ENCODE measurements at places on chromosomes 4 and X.

- DNase-seq, result no peak
These were observed 148.8 kb downstream of the CPEB2 start for GRCh38 chr4:15151033-15151432.

DNA sequence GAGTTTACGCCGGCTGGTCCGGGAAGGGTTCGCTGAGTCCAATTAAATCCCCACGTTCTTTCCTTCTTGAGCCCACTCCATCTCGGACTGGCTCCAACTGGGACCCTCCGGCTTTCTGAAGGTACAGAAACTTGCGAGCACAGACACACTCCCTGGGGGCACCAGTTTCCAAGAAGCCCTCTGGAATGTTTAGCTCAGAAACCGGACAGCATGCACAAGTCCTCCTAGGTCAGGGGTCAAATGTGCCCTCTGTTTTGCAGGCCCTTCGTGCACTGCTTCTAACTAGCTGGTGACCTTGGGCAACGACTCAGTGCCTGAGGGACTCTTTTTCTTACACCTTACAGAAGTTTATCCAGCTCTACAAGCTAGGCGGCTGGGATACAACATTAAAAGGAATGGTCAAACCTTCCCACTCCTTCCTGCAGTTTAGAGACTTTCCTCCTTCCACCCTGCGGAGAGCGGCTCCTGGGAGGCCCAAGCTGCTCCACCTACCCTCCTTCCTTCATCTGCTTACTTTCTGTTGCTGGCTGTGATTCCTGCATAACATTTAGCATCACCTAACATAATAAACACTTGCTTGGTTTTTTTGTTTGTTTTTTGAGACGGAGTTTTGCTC is 275.5 kb downstream of the BCOR start:
- no peak for DNase-seq

DNA sequence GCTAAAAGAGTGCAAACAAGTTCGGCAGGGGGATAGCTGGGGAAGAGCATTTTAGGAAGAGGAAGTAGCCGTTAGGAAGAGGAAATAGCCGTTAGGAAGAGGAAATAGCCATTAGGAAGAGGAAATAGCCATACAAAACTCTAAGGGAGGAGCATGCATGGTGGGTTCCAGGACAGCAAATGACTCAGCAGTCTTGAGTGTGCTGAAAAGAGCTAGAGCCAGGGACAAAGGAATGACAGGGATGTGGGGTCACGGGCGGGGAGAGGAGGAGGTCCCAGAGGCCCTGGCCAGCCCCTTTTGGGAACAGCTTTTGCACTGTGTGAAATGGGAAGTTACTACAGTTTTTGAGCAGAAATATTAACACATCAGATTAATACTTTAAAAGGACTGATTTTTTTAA is 882.6 kb downstream of the TRIML1 start:
- DNase-seq, result no peak

DNA sequence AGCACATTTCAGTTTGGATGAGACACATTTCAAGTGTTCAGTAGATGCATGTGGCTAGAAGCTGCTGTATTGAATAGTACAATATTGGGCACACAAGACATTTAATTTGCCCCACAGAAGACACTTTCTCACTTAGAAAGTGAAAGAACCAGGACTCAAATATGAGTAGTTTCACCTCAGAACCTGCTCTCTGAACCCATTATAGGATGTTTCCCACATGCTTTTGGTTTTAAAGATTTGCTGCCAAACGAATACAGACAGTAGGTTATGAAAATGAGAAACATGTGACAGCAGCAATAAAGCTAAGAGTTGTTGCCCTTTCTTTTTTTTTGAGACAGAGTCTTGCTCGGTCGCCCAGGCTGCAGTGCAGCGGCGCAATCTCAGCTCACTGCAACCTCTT is 32.3 kb downstream of the C4orf54 start:
- DNase-seq, result no peak

- DNase-seq, result peak; percentile 68
These were observed 38.9 kb upstream of the BCLAF3 start for GRCh38 chrX:20029728-20030127.

DNA sequence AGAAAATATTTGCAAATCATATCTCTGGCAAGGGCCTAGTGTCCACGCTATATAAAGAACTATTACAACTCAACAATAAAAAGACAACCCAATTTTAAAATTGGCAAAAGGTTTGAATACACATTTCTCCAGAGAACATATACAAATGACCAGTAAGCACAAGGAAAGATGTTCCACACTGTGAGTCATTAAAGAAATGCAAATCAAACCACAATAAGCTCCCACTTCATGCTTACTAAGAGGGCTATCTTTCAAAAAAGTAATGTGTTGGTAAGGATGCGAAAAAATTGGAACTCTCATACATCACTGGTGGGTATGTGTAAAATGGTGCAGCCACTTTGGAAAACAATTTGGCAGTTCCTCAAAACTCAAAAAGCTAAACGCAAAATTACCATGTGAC is 884.0 kb upstream of the INTU start:
- no peak for DNase-seq

DNA sequence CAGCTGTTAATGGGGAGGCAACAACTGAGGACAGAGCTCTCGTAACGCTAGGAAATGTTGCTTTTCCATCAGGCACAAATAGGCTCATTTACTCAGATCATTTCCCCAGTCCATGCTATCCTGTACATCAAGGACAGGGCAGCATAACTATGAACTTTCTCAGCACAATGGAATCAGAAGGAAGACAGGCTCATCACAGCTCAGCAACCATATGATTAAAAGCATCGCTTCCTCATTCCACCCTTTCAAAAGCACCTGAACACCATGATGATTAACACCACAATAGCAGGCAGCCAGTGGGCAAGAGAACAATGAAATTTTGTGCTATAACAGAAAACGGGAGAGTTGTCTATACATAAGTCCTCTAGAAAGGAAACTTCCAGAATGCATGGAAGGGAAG is 297.8 kb downstream of the ZNF674 start:
- DNase-seq, result no peak

DNA sequence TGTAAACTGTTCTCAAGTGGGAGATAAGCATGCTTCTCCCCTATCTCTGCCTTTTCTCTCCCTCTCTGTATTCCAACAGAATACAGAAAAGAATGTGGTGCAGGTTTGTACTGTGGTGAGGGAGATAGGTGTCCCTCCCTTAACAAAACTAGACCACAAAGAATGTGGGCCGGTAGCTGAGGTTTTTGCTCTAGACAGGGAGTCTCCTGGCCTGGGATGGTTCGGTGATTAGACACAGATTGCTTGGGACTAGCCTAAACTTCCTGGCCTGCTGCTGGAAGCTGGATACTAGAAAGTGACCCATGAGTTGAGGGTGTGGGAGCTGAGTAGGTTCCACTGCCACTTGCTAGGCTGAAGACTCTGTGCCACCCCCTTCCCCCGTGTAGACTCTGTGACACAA is 143.0 kb downstream of the CXXC4 start:
- DNase-seq, result no peak

- DNase-seq, result no peak
These were observed 298.5 kb upstream of the BMP3 start for GRCh38 chr4:80732010-80732409.

- DNase-seq, result no peak
These were observed 30.8 kb upstream of the FMR1NB start for GRCh38 chrX:147950352-147950751.

DNA sequence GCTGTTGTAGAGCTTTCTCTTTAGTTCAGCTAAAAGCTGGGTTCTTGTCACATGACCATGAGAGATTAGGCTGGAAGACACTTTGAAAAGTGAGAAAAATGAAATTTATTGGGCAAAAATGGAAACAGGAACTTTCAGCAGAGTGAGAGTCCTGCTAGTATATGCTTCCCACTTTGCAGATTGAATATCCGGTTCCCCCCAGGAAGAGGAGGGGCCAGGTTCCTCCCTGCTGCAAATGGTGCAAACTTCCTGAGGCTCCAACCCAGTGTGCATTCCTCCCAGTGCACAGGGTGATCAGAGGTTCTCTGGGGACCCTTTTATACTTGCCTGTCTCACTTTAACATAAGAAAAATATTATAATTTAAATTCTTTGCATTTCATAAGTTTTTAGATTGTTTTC is 119.9 kb upstream of the SPIN4 start:
- no peak for DNase-seq

GRCh38 chr4:62161446-62161845 is 961.3 kb downstream of the ADGRL3 start:
- no peak for DNase-seq

GRCh38 chrX:6456196-6456595 is 78.7 kb downstream of the VCX3A start:
- DNase-seq, result no peak

- DNase-seq, result no peak
These were observed 1197.3 kb downstream of the TECRL start for GRCh38 chr4:63211776-63212479.

DNA sequence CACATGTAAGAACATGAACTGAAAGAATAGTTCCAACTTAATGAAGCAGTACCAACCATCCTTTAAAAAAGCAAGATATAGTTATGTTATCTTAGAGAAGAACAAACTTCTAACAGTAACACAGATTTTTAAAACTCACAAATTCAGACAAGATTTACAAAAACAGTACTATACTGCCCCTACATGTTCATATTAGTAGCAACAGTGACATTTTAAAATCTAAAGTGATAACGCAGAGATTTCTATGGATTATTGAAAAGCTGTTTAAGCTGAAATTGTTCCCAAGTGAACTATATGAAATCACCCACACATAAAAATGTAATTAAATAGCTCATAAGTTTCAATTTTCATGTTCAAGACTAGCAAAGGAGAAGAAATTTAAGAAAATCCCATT is 166.0 kb downstream of the FBXW7 start:
- DNase-seq, result no peak

GRCh38 chrX:153582896-153583295 is 16.0 kb downstream of the CCNQ start:
- peak; percentile 44 for DNase-seq

- no peak for DNase-seq
These were observed 21.8 kb downstream of the SPRY1 start for GRCh38 chr4:123418351-123418931.

DNA sequence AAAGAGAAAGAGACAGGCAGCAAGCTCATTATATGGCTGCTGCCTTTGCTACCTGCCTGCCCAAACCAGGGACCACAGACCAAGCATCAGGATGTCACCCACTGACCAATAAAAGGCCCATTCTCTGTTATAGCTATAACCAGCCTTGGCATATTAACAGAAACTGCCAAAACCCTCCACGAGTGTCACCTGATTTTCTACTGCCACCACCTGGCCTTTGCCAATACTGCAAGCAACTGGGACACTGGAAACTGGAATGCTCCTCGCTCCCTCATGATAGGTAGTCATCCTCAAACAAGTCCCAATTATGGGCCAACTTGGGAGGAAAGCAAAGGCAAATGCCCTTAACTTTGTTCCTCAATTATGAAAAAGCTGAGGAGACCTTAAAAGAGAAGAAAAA is 76.0 kb downstream of the SPIN4 start:
- no peak for DNase-seq

DNA sequence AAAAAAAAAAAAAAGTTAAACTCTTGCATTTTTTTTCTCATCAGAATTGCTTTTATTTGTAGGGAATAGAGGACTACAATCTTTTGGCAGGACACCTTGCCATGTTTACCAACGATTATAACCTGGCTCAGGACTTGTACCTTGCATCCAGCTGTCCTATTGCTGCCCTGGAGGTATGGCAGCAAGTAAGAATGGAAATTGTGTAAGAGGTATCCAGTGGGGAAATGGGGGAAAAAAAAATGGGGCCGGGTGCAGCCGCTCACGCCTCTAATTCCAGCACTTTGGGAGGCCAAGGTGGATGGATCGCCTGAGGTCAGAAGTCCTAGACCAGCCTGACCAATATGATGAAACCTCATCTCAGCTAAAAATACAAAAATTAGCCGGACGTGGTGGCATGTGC is 49.8 kb downstream of the WDR19 start:
- no peak for DNase-seq
